ENCODE measurements at places on chromosomes 2 and 18.

DNA sequence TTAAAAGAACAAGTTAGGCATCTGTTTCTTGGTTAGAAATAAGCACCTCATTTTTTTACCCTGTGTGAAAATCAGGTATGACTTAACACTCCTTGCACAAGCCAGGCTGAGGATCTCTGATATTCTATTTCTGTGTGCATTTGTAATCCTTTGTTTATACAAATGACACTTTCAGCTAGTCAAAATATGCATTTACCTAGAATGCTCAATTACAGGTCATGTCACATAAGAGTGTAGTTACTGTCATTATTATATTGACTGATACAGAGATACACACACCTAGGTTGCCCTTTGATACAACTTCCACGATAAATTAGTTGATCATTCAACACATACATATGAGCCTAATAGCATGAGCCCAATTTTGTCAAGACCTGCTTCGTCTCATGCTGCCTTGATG lies 144.3 kb downstream of the CHST9 start:
- DNase-seq: no peak

GRCh38 chr2:171201271-171201670 lies 40.6 kb upstream of the TLK1 start:
- DNase-seq: no peak

GRCh38 chr2:54079331-54079730 lies 36.1 kb upstream of the ACYP2 start:
- DNase-seq: no peak

GRCh38 chr2:233354971-233355574 lies 779 bp downstream of the DGKD start:
- no peak for DNase-seq

- DNase-seq: no peak
Observed at GRCh38 chr2:138271467-138271866, 230.1 kb upstream of the SPOPL start.

DNA sequence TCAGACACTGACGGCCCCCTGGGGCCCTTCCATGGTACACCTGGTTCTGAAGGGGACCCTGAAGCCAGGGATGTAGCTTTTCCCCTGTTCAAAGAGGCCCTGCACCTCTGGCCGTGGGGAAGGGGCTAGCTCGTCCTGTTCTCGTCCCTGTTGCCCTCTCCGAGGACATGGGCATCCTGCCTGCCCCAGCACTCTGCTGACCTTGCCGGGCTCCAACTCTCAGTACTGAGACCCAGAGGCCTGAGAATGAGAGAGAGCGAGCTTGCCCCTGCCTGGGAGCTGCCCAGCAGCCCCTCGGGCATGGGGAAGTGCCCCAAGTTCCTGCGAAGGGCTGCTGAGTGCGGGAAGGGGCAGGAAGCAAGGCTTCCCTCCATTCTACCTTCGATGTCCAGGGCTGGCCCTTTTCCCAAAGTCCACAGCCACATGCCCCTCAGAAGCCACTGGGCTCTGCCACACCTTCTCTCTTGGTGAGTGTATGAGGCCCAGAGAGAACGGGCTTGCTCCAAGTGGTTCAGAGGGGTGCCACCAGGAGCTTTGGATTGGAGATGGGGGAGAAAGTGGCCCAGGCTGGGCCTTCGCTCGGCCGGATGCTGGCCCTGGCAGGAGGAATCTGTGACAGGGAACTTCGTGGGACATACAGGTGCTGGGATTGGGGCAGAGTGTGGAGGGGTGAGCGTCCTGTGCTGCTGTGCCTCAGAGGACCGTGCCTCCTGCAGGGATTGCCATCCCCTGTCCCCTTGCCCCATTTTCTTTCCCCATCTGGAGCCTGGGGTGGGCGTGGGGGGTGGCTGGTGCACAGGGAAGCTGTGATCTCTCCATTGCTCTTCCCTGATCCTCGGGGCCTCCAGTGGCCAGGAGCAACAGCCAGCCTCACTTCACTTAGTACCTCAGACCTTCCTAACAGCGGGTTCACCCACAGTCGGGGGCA lies 50.8 kb downstream of the KCNIP3 start:
- no peak for DNase-seq

- no peak for DNase-seq
Observed at GRCh38 chr2:68905116-68905515, 33.9 kb upstream of the BMP10 start.

GRCh38 chr2:172623249-172623965 lies 67.5 kb downstream of the PDK1 start:
- DNase-seq: no peak

DNA sequence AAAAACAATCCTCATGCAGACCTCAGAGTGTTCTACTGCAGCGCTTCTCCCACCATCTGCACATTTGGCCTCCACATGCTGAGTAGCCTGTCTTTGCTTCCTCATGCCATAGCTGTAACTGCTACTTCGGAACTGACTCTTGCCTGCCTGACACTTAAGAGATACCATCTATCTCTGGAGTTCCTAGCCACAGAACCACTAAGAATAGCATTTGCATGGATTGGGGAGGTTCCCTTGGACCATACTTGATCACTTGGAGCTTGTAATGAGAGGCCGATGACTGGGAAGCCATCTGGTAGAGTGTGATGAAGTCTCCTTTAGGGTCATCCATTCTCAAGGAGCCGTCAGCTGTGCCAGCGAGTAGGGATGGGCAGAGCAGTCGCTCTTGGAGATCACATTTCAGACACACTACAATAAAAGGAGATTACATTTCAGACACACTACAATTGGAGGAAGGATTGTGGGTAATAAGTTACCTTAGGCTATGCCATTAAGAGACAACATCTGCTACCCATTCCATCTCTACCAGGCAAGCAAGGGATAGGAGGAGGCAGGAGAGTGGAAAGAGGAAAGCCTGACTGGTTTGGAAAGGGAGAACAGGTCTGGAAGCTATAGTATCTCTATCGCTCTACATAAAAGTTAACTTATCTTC lies 21.8 kb downstream of the DOK1 start:
- no peak for DNase-seq

Measured in activated CD4-positive, alpha-beta T cell treated with anti-CD3 and anti-CD28 coated beads, Interleukin-2, amount 50 U/mL, for 4 hours (primary cell).